ENCODE measurements at places on chromosomes 1 and 21. TPM values are rescaled to one million over a fixed set of nuclear protein-coding genes. Genes with fewer than 3 reads are reported as not detected.

Gene FLG
- not detected for total RNA-seq

Gene MSH4
- total RNA-seq: 0.66 TPM

Gene TBX19
- 0.26 TPM for total RNA-seq

Gene SUSD4
- under 0.01 TPM for total RNA-seq

Gene ADAM30
- not detected for total RNA-seq

Gene CD2
- not detected for total RNA-seq

Gene SH3GLB1
- total RNA-seq: 33.4 TPM

Gene SPRR2G
- total RNA-seq: not detected

Gene OR2L3
- total RNA-seq: not detected

Gene CD247
- total RNA-seq: not detected

Gene GGPS1
- total RNA-seq: 18.2 TPM

Gene TAF13
- total RNA-seq: 59.1 TPM
